Body of pancreas (tissue), 4 donors: ENCODE measurements at places on chromosomes 2 and 18. TPM values are rescaled to one million over a fixed set of nuclear protein-coding genes. Genes with fewer than 3 reads are reported as not detected.

DNA sequence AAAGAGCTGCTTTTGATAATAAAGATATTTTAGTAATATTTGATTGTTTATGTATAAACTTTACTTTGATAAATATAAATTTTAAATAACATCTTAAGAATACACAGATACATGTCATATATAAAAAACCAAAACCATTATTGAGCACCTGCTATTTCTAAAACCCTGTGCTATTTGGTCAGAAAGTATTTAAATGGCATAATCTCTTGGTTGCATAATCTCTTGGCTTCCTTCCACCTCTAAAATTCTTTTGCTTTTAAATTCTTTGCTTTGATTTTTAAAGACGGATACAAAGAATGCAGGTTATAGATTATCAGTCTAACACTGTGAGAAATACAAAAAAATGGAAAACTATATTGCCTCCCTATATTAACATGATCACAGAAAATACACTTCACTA is 36.9 kb downstream of the ACMSD start:
- no peak for DNase-seq

- DNase-seq = no peak
Observed at GRCh38 chr2:41955316-41956043, 92.3 kb upstream of the PKDCC start.

DNA sequence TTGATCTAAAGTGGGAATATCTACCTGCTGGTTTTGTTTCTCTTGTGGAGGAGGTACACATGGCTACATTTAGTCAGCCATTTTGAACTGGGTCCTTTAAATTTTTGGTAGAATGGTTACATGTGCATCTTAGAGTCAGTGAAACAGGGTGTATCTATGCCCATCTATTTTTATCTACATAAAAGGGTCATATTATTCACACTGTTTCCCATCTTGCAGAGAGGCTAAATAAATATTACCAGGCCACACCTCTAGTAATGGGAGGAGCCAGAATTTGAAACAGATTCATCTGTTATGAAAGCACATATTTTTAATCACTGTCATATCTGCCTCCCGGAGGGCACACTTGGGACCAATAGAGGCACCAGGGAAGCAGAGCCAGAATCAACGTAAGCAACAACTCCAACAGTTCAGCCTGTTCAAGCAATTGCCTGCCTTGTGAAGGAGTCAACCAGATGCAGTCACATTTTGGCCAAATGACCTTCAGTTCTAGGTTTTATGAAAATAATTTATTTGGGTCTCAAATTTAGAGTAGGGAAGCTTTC is 376.8 kb downstream of the TSN start:
- DNase-seq = no peak

DNA sequence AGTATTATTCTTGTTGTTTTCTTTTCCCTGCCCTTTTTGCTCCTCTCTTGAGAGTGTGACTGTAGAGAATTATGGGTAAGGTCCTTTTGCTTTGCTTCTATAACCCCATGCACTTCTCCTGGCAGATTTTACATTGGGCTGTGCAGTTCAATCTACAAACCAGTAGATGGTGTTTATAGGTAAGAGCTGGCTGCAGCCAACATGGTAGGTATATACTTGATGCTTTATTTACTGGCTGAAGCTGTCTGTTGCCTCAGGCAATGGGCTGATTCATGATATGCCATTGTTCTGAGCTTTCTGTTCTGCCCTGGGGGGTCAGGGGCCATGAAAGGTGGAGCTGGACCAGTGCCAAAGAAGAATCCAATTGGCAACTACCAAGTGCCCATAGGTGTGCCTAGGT is 48.3 kb upstream of the MYL1 start:
- no peak for DNase-seq

DNA sequence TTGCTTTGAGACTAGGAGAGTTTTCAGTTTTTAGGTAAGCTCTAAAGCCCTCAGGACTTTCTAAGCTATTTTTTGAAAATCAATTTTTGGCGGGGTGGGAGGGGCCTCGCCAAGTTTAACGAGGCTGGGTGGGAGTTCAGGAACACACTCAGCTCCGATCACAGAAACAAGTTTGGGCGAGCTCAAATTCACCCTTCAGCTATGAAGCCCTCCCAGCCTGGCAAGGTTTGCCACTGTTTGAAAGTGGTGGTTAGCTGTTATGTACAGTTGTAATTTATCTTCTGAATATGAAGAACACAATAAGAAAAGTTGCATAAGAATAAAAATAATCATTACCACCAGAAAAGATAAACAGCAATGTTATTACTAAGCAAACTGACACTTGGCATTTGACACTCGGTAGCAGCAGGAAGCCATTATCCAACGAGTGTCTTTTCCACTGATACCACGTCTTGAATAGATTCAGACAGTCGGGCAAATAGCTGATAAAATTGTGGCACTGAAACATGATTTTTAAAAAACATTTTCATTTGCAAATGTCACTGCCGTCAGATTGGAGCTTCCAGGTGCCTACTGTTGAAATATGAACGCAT is 59.8 kb downstream of the KCTD1 start:
- no peak for DNase-seq

The NPHP1 gene
- total RNA-seq = 1.3 TPM

The RGPD3 gene
- 0.26 TPM for total RNA-seq

The SLC9A4 gene
- total RNA-seq = not detected

The ABCG5 gene
- not detected for total RNA-seq

The PDK1 gene
- 17.5 TPM for total RNA-seq
